Thyroid gland (tissue), 4 donors: ENCODE measurements at places on chromosomes 4 and X. TPM values are rescaled to one million over a fixed set of nuclear protein-coding genes. Genes with fewer than 3 reads are reported as not detected.

GRCh38 chr4:139718358-139718757 lies 52.7 kb downstream of the MGST2 start:
- DNase-seq, result no peak

- no peak for DNase-seq
Measured at GRCh38 chr4:134463771-134464170, 262.2 kb upstream of the PABPC4L start.

DNA sequence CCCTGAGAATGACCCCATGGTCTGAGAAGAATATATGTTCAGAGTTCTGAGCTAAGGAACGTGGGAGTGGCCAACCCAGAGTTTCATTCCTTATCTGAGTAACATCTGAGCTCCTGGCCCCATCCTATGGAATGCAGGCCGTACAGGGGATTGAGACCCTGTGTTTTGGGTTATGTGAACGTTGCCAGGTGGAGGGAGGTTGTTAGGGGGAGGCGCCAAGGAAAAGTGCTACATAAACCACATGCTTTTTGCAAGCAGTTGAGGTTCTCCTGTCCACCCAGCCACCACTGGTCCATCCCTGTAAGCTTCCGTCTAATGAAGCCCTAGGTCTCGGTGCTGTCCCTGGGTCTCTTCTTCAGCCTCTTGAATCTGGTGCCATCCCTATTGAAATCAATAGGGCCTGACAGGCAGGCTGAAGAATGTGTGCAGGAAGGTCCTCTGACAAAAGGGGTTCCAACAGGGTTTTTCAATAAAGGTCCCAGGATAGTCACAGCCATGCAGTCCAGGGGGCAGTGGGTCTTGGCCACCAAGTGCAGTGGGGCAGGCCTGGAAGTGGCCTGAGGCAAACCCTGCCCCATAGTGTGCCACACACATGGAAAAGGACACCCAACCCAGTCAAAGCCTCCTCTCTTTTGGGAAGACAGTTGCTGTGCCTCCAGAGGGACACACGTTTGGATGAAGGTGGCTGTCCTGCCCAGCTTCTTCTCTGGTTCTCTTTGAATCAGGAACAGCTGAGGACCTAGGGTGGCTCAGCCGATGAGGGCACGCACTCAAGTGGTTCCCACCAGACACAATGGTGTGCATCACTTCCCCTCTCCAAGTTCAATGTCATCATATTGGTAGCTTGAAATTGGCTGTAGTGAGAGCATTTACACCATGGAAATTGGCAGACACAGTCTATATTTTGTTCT lies 53.5 kb downstream of the HTRA3 start:
- no peak for DNase-seq

DNA sequence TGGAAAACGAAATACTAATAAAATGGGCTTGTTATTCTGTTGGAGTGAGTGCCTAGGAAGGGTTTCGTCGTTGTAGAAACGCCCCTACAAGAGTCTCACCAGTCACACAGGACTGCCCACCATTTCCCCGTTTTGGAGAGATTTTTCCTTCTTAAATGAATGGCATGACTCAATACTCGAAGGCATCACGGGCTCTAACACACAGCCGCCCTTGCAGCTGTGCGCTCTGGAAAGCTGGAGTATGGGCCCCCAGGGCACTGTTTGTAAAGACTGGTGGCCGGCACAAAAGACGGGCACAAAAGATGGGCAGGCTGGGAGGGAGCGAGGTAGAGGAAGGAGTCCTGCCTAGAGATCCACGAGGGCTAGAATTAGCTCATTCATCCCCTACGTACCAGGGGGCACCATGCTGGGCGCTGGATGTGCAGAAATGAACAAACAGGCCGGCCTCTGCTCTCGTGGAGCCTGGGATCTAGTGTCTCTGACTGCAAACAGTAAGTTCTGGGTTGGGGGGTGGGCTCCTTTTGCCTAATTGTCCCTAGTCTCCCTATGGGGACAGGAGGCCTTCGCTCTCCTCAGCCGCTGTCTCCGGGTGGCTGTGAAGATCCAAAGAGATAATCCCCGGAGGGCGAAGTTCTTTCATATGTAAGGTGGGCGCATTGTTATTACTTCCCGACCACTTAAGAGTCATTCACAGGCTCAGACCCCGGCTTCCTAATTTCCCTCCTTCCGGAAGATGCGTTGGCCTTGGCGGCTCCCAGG lies 1.0 kb upstream of the SFRP2 start:
- no peak for DNase-seq

GRCh38 chrX:53930515-53931380 lies 113.5 kb downstream of the PHF8 start:
- no peak for DNase-seq

The CT45A9 gene
- total RNA-seq, result not detected

The ARR3 gene
- total RNA-seq, result not detected

The VSIG4 gene
- 32.6 TPM for total RNA-seq

The AMTN gene
- total RNA-seq, result not detected
